CD4-positive, alpha-beta T cell treated with Interleukin-15 for 1 hour (primary cell): ENCODE measurements at places on chromosomes 12 and 14.

- DNase-seq, result no peak
Observed at GRCh38 chr12:124898923-124899294, 15.5 kb downstream of the UBC start.

DNA sequence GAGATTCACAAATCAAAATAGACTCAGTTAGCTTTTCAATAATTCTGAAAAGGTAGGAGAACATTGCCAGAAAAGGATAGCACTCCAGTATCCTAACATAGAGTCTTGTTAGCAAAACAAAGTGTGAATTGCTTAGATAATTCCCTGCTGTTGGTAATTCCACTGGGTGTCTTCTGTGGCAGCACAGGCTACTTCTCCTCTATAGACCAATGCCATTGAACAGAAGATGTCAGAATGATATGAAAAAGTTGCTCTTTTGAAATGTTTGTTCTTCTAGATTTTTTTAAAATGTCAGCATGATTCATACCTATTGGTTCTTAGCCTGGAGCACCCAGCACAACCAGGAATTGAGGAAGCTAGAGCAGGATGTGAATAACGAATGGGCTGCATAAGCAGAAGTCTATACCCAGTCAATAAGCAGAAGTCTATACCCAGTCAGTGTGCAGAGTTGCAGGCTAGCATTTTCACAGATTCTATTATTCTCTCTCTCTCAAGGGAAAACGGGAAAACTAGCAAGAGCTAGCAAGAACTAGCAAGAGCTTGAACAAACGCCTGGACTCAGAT is 112.8 kb downstream of the SYT1 start:
- DNase-seq, result no peak

GRCh38 chr12:66776974-66777373 is 98.1 kb upstream of the GRIP1 start:
- DNase-seq, result peak; percentile 29

DNA sequence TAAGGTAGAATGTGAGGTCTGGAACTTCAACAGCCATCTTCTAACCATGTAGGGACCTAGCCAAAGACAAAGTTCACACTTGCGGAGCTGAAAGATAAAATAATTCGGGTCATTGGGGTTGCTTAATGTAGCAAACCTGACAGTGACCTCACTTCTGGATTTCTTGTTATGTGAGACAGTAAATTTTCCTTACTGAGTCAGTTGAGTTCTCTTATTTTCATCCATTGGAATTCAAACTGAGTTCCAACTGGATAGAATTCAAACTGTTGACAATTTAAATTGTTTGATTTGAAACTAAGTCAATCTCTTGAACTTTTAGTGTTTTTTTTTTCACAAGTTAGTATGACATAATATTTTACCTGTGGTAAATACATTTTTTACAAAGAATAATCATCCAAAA is 406.5 kb downstream of the ADAMTS20 start:
- DNase-seq, result no peak

GRCh38 chr12:126890097-126890496 is 1376.9 kb upstream of the TMEM132C start:
- DNase-seq, result no peak

GRCh38 chr12:127416796-127417195 is 850.2 kb upstream of the TMEM132C start:
- no peak for DNase-seq

DNA sequence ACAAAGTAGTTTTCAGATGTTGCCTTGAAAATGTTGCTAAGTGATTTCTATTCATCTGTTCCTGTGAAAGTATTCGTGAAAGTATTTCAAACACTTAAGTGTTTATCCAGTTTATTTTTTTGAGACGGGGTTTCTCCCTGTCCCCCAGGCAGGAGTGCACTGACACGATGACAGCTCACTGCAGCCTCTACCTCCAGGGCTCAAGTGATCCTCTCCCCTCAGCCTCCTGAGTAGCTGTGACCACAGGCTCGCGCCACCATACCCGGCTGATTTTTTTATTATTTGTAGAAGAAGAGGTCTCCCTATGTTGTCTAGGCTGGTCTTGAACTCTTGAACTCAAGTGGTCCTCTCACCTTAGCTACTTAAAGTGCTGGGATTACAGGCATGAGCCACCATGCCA is 1.7 kb downstream of the ZDHHC17 start:
- no peak for DNase-seq

DNA sequence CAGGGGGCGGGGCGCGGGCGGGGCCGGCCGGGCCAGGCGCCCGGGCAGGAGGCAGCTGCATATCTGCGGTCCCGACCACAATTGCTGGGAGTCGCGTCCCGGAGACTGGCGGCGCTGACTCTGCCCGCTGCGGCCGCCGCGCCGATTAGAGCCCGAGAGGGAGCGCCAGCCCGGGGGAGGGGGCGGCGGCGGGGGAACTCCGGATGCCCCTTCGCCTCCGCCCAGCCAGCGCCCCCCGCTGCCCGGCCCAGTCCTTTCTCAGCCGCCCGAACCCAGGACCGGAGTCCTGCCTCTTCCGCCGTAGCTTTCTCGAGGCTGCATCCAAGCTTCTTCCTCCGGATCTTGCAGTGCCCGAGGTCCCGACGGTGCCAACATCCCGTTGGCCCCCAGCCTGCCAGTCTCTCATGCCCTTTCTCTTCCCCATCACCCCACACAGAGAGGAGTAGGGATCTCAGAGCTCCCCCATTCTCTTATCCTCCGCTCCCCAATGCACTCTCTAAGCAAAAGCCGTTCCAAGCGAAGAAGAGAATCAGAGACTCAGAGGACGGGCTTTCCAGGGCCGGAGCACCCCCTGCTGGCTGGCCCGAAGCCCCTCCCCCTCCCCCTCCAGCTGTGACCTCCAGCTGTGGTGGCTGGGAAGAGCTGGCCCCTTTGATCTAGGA is 8.8 kb upstream of the SP7 start:
- peak; percentile 71 for DNase-seq

GRCh38 chr12:54590978-54591591 is 2.6 kb upstream of the PPP1R1A start:
- no peak for DNase-seq

GRCh38 chr12:95173392-95174251 is 43.6 kb downstream of the FGD6 start:
- DNase-seq, result no peak

GRCh38 chr14:91065266-91065665 is 4.8 kb upstream of the RPS6KA5 start:
- DNase-seq, result no peak

DNA sequence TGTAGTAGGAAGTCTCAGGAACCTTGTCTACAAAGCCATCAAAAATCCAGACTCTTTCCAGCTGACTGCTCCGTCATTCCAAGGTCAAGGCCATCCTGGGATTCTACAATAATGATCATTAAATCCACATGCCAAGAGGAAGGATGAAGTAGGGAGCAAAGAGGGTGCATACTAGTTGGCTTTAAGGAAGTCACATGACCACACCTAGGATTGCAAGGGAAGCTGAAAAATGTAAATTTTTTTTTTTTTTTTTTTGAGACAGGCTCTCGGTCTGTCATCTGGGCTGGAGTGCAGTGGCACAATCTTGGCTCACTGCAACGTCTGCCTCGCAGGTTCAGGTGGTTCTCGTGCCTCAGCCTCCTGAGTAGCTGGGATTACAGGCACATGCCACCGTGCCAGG is 7.3 kb upstream of the MRPL42 start:
- DNase-seq, result no peak

- DNase-seq, result no peak
Observed at GRCh38 chr14:100236881-100237280, 2.1 kb upstream of the YY1 start.

GRCh38 chr14:84975241-84975902 is 554.6 kb upstream of the FLRT2 start:
- DNase-seq, result no peak

DNA sequence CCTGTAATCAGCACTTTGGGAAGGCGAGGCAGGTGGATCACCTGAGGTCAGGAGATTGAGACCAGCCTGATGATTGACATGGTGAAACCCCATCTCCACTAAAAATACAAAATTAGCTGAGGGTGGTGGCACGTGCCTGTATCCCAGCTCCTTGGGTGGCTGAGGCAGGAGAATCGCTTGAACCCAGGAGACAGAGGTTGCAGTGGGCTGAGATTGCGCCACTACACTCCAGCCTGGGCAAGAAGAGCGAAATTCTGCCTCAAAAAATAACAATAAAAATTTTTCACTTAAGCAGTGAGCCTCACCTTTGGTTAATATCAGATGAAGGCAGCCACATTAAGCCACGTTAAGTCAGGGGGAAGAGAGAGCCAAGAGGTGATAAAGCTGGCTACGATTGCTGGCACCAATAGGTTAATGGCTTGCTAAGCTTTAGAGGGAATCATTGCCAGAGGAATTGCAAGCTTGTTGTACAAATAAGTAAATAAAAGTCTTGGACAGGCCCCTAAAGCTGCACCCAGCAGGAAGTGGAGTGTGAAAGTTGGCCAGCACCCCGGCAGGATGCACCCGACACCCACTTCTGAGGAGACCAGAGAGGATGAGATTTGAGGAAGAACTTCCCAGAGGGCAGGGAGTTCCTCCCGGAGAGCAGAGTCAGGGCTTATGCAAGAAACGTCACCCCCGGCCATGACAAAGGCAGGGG is 41.3 kb upstream of the TESC start:
- DNase-seq, result no peak
